ENCODE measurements at places on chromosomes 16 and 17.

GRCh38 chr16:88063211-88063773, 112.1 kb downstream of the BANP start:
- no peak for DNase-seq

DNA sequence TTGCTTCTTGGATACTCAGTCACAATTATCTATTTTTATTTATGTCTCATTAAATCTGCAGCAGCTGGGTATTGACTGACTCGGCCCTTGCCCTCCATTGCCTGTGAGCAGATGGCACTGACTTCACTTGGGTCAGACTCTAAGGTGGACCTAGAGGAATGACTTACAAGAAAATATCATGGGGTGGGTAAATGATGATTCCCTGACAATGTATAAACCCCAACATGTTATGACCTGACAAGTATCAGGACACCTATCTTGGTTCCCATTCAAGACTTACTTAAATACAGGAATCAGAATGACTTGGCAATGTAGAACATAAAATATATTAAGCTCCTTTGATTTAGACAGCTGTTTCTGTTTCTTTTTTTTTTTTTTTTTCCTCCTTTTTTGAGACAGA, 953.5 kb downstream of the CDH11 start:
- no peak for DNase-seq

GRCh38 chr17:72222661-72223380, 102.0 kb downstream of the SOX9 start:
- no peak for DNase-seq

DNA sequence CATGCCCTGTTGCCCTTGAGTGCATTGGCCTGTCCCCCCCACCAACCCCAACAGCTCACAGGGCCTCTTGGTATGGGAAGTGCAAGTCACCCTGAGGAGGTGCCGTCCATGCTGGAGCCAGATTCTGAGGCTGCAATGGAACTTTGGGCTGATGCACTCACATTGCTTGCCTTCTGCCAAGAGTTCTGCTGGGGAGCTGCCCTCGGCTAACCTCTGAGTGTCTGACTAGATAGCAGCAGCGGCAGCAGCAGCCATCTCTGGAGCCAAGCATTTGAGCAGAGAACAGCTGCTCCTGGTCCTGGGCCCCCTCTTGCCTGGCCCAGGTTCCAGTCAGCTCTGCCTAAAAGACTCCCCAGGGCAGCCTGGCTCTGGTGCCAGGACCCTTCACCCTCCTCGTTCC, 61.5 kb downstream of the GNAO1 start:
- DNase-seq, result no peak

DNA sequence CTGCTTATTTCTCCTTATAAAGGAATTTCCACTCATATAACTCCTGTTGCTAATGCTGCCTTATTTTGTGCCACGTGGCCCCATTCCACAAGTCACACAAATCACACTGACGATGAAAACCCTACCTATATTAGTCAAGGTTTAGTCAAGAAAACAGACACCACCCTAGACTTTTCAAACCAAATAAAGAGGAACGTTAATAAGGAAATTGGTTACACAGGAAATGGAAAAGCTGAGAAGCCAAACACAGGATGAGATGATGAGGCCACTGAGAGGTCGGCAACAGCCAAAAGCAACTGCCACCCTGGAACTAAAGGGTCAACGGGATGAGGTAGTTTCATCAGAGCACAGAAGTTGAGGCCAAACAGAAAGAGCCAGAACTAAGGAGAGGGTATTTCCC, 47.3 kb upstream of the ALOX12 start:
- no peak for DNase-seq

DNA sequence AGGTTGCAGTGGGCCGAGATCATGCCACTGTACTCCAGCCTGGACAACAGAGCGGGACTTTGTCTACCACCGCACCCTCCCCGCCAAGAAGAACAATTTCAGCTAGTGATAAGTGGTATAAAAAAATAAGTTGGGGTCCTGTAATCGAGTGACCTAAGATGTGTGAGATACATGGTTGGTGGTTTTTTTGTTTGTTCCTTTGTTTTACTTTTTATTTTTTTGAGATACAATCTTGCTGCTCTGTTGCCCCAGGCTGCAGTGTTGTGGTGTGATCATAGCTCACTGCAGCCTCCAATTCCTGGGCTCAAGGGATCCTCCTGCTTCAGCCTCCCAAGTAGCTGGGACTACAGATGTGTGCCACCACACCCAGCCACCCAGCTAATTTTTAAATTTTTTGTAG, 58.7 kb downstream of the PITPNC1 start:
- DNase-seq, result no peak

- no peak for DNase-seq
These were observed 370.0 kb upstream of the EEF2KMT start for GRCh38 chr16:5467552-5467951.

- DNase-seq, result no peak
These were observed 23.1 kb downstream of the STAT3 start for GRCh38 chr17:42365136-42365535.

Measured in GM12891 (cell line).